ENCODE measurements at places on chromosomes 13 and 19.

DNA sequence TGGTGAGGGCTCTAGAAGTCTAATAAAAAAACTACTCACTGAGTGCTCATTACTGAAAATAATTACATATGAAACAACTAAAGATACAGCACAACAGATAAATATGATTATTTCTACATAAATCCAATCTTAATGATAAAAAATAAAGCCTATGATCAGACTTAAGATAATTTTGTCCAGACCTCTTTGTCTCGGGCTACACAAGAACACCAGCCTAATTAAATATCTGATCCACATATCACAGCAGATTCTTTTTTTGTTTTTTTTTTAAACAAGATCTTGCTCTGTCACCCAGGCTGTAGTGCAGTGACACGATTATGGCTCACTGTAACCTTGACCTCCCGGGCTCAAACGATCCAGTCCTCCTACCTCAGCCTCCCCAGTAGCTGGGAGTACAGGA is 30.3 kb upstream of the SMAD9 start:
- no peak for DNase-seq

DNA sequence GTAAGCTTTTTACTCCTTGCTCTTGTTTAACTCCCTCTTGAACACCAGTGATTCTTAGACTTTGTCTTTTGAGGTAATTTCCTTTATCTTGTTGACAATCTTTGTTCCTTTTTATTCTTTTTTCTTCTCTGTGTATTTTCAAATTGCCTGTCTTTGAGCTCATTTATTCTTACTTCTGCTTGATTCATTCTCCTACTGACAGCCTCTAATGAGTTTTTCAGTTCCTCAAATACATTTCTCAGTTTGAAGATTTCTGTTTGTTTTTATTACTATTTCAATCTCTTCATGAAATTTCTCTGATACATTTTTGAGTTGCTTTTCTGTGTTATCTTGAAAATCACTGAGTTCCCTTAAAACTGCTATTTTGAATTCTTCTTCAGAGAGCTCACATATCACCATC is 154.1 kb downstream of the ATP8A2 start:
- no peak for DNase-seq

GRCh38 chr19:51687791-51688670 is 5.1 kb upstream of the SPACA6 start:
- DNase-seq: no peak

DNA sequence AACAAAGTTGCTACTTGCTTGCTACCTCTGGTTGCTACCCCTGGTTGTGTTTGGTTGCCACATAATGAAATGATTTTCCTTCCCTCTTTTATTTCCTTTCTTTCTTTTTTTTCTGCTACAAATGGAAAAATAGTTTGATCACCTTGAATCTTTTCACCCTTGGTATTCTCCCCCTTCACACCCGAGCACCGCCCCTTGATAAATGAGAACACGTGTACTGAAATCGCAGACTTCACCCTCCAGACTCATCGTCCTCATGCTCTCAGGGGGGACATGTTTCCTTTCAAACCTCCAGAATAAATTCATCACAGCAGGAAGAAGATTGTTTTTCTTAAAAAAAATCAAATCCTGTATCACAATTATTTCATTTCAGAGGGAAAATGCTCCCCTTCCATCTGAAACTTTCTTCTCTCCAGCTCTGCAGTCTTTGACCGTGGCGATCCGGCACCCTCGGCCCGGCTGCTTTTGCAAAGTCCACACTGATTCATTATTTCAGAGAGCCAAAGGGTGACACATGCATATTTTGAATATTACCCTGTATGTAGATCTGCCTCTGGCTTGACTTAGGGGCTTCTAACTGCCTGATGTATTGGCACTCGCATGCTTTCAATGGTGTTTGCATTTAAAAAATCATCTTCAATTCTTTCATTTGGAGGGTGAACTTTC is 222.6 kb upstream of the MAB21L1 start:
- no peak for DNase-seq

GRCh38 chr13:43368003-43368402 is 344.6 kb downstream of the DNAJC15 start:
- DNase-seq: no peak

DNA sequence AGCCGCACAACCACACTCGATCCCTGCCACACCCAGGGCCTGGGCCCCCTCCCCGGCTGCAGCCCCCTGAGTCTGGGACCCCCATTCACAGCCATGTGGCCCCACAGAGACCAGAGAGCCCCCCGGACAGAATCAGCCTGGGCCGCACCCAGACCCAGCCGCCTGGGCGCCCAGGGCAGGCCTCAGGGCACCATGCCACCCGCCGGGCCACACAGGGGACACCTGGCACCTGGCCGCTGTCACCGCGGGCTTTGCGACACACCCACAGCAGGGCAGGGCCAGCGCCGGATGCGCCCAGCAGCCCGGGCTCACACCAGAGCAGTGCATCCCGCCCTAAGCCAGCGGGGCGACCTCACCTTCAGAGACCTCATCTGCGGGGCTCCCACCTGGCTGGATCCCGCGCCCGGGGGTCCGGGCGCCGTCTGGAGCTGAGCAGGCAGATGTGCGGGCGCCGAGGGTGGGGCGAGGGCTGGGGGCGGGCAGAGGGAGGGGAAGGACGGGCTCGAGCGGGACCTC is 443 bp downstream of the TBXA2R start:
- DNase-seq: no peak

DNA sequence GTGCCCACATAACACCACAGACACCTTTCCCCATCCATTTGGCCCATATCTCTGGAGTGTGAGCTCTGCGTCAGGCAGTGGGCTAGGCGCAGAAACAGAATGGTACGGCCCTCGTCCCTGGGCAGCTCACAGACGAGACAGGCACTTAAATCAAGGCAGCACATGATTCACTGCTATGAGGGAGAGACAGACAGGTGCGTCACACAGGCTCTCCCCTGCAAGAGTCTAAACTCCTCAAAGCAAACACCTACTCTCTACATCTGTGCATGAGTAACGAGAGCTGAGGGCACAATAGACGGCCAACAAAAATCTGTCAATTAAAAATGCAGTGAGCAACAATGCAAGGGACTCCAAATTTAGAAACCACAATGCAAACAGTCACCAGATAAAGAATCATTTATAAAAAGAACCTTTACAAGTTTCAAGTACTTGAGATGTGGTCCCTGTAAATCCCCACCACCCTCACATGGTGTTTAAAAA is 348.9 kb downstream of the UQCRFS1 start:
- no peak for DNase-seq

- DNase-seq: no peak
Observed at GRCh38 chr19:45791744-45792469, 738 bp downstream of the DMWD start.

DNA sequence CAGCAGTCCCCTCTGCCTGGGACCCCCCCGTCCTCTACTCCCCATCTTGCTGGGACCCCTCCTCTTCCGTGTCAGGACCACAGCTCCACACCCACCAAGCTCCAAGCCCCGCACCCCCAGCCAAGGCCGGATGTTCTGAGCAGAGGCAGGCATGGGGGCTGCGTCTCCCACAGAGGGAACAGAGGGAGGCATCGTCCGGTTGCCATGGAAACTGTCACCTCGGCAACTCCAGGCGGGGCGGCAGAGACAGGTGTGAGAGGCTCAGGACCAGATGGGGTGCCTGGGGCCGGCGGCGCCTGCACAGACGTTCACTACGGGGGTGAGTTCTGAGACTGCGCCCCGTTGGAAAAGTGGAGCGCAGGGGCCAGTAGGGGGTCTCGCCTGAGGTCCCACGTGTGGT is 5.4 kb downstream of the RNU6-9 start:
- DNase-seq: no peak

DNA sequence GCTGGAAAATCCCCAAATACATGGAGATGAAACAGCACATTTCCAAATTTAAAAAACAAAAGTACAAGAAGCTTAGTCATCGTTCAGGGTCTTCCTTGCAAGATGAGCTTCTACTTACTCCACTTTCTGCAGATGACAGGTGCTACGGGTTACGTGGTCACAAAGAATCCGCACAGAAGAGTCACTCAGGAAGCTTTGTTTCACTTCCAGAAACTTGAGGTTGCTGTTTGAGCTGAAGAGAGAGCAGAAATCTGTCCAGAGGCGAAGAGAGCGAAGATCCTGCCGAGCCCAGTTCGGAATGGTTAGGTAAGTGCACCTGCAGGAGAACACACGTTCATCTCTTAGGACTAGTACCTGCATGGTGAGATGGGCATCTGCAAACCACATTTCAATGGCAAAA is 9.4 kb downstream of the NLRP7 start:
- peak; percentile 90 for DNase-seq

DNA sequence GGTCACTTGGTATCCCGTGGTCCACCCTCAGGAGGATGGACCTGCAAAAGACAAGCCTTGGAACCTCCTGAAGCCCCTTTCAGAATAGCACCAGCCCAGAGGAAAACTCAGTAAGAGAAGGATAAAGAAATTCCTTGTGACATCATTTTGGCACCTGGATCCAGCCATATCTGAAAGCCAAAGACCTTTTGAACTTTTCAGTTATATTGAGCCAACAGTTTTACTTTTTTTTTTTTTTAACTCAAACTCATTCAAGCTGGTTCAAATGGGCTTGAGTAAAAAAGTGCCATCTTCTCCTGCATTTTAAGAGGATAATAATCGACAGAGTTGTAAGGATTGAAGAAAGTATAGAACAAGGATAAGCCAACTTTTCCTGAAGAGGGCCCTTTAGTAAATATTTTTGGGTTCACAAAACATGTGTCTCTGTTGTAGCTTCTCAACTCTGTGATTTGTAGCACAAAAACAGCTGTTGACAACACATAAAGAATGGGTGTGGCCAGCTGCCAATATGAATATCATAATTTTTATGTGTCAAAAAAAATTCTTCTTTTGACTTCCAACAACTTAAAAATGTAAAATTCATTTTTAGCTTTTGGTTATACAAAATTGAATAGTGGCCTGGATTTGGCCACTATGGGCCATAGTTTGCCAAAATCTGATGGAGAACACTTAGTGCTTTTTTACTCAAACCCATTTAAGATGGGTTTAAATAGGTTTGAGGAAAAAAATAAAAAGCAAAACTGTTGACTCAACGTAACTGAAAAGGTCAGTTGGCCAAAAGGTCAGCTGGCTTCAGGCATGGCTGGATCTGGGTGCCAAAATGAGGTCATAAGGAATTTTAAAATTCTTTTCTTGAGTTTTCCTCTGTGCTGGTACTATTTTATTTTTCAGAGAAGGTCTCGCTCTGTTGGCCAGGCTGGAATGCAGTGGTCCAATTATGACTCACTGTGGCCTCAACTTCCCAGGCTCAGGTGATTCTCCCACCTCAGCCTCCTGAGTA is 50.7 kb downstream of the ACSBG2 start:
- no peak for DNase-seq

- DNase-seq: no peak
Observed at GRCh38 chr13:29550430-29550988, 45.0 kb downstream of the SLC7A1 start.

Measured in GM12864 (cell line).